ENCODE measurements at places on chromosomes 6 and 20.

- DNase-seq, result no peak
Observed at GRCh38 chr6:118700531-118700930, 49.1 kb upstream of the CEP85L start.

DNA sequence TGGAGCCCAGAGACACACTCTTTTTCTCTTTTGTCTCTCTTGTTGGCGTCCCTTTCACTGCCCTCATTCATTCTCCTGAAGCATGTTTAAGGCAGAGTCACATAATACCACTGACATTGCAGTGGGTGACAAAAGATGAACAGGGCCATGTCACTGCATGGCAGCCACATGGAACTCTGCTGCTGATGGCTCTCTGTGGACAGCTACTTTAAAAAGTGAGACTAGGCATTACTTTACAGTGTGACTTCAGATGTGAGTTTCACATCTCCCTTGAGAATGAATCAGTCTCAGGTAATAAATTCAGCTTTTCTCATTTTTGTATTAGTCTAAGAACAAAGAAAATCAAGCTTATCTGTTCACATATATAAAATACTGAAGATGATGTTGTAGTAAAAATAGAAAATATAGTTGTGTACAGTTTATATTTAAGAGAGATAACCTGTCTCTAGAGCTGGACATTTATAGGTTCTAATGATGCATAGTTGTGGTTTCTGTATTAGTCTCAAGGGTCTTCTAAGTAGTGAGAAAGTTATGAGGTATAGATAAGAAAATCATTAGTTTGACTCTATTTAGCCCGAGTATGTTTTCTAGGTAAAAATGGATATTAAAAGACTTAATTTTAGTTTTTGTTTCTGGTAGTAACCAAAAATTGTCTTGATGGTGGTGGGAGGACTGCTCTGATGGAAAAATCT is 6.1 kb downstream of the MRS2 start:
- no peak for DNase-seq

GRCh38 chr6:27297857-27298730 is 14.0 kb downstream of the POM121L2 start:
- DNase-seq, result no peak

DNA sequence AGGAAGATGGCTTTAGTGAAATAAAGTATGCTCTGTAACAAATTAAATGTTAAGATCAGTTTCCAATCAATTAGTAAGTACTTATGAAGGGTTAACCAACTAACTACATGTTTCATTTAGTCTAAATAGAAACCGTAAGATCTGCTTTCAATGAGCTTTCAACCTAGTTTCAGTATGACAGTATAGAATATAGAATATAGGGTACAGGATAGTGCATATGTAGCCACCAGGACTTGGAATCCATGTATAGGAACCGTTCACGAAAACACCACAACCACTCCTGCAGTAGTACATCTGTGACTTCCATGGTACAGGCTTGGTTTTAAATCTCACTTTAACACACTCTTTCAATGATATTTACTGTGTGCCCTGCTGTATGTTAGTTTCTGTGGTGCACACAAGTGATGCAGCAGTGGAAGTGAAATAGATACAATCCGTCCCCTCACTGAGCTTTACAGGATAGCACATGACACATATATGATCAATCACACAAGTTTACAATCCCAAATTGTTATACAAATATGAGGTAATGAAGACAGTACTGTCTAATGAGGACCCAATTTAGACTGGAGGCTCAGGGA is 479.7 kb upstream of the MARCKS start:
- no peak for DNase-seq

- no peak for DNase-seq
Observed at GRCh38 chr6:112800439-112800838, 453.3 kb downstream of the RFPL4B start.

GRCh38 chr6:91691449-91691848 is 1104.6 kb upstream of the MAP3K7 start:
- DNase-seq, result no peak

DNA sequence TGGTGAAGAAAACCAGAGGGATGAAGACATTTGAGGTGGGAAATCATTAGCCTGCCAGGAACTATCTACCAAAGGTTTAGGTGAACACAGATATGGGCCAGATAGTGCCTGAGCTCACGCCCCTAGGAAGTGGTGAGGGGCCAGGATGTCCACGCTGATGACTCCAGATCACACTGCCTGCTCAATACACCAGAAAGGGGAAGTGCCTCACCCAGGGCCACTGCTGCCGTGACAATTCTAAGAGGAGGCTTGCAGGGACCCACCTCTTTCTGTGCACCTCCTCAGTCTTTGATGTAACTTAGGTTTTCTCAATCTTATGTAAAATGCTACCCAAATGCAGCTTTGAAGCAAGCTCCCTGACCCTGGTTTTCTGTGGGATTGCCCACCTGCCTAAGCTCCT is 5.4 kb upstream of the RAB44 start:
- no peak for DNase-seq

DNA sequence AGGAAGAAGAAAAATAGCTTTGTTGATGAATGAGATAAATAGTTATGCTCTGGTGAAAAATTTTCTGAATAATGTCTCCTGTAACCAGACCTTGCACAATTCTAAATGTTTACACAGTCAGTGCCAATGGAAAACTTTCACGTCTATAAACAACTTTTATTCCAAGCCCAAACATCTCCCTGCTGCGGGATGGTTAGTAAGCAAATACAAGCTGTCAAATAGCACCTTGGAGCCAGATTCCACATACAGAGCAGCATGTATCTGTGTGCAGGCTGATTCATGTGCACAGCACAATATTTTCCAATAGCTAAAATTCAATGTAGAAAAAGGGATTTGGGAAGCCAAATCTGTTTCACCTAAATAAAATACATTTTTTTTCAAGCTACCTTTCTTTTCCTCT is 813.3 kb downstream of the HACE1 start:
- DNase-seq, result no peak
